Naive thymus-derived CD8-positive, alpha-beta T cell (primary cell): ENCODE measurements at places on chromosomes 12 and 14.

DNA sequence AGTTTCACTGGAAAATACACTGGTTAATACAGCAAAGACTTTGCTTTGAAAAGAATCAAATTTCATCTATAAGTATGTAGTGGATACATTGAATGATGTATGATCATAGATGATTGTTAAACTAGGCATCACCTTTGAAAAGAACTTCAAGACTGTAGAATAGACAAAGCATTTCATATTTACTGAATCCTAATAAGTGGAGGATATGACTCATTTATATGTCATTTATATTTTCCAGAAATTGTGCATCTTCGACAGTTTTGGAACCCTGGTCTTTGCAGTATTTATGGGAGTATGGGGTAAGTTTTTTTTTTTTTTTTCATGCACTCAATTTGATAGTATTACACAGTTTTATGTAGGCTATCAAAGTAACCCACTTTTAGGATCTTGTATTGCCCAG lies 161.9 kb downstream of the ANO6 start:
- H3K27ac ChIP-seq, result no peak overlapping the region
- DNase-seq, result no peak
- peaks cover 35% of the 10 kb centered on the region for H3K36me3 ChIP-seq
- H3K27me3 ChIP-seq, result no peaks in the 10 kb centered on the region
- H3K4me3 ChIP-seq, result no peak overlapping the region

DNA sequence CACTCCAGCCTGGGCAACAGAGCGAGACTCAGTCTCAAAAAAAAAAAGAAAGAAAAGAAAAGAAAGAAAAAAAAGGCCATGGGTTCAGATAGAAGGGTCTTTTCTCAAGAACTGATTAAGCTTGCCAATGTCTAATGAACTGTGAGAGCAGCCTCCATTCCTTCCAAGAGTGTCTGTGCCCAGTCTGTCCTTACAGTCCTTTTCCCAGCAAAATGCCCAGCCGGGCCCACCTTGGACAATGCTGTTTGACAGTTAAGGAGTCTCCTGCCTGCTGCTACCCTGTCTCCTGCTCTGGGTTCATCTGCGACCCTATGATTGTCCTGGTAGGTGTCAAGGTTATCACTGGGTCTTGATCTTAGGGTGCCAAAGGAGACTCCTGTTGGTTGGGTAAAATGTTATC lies 21.4 kb downstream of the SYNE3 start:
- H3K27me3 ChIP-seq, result no peaks in the 10 kb centered on the region
- no peak for DNase-seq
- peaks cover 23% of the 10 kb centered on the region for H3K4me1 ChIP-seq
- peak overlapping the region; percentile 39 for H3K4me3 ChIP-seq
- H3K36me3 ChIP-seq, result no peaks in the 10 kb centered on the region

GRCh38 chr14:77647853-77648252 lies 31.4 kb upstream of the SPTLC2 start:
- DNase-seq, result no peak
- H3K36me3 ChIP-seq, result no peaks in the 10 kb centered on the region
- H3K27me3 ChIP-seq, result no peaks in the 10 kb centered on the region
- no peaks in the 10 kb centered on the region for H3K4me1 ChIP-seq
- H3K4me3 ChIP-seq, result no peak overlapping the region

- H3K4me3 ChIP-seq, result no peak overlapping the region
- no peak for DNase-seq
- no peaks in the 10 kb centered on the region for H3K36me3 ChIP-seq
- H3K4me1 ChIP-seq, result peaks cover 24% of the 10 kb centered on the region
- peak overlapping the region; percentile 17 for H3K27ac ChIP-seq
- H3K27me3 ChIP-seq, result no peaks in the 10 kb centered on the region
Measured at GRCh38 chr14:68593806-68594536, 198.9 kb downstream of the ZFP36L1 start.

DNA sequence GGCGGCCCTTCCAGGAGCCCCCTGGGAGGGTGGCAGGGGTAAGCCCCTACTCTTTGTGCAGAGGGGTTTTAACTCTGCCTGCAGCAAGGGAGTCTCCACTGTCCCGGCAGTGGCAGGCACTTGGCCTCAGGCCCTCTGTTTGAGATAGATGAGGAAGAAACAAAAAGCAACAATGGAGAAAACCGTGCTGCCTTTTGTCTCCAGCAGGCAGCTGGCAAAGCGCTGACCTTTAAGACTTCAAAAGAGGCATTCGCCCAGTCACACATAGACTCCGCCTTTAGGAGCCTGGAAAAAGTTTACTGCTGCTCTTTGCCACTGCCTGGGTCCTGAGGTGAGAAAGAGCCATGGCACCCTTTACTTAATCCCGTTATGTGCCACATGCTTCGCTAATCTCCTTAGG lies 158.2 kb upstream of the NTF3 start:
- H3K27ac ChIP-seq, result no peak overlapping the region
- peaks cover 5% of the 10 kb centered on the region for H3K27me3 ChIP-seq
- no peak for DNase-seq
- no peaks in the 10 kb centered on the region for H3K36me3 ChIP-seq
- H3K4me3 ChIP-seq, result no peak overlapping the region

DNA sequence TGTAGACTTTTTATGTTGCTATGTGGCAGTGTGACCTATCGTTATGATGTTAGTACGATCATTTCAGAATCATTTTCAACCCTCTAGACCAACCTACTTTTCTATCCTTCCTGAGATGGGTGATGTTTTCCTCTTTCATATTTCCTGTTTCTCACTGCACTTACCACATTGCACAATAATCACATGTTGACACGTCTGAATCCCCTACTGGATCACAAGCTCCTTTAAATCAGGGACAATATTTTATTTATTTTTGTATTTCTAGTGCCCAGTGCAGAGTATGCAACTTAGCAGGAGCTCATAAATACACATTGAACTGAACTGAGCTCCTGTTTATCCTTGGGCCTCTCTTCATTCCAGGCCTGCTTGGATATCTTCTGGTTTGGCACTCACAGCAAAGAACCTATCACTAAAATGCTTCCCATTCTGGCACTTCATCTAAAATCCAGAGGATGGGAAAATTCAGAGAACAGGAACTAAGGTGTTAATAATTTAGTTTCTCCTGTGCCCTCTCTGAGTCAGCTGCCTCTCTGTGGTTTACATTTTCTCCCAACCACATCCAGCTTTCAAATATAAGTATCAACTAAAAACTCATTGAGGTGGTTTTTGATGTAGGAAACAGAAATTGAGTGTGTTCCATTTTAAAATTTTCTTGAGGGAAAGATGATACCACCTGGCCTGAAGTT lies 69.4 kb upstream of the DYRK2 start:
- peak overlapping the region; percentile 59 for H3K4me3 ChIP-seq
- H3K27me3 ChIP-seq, result no peaks in the 10 kb centered on the region
- no peaks in the 10 kb centered on the region for H3K36me3 ChIP-seq
- H3K4me1 ChIP-seq, result peaks cover 45% of the 10 kb centered on the region

DNA sequence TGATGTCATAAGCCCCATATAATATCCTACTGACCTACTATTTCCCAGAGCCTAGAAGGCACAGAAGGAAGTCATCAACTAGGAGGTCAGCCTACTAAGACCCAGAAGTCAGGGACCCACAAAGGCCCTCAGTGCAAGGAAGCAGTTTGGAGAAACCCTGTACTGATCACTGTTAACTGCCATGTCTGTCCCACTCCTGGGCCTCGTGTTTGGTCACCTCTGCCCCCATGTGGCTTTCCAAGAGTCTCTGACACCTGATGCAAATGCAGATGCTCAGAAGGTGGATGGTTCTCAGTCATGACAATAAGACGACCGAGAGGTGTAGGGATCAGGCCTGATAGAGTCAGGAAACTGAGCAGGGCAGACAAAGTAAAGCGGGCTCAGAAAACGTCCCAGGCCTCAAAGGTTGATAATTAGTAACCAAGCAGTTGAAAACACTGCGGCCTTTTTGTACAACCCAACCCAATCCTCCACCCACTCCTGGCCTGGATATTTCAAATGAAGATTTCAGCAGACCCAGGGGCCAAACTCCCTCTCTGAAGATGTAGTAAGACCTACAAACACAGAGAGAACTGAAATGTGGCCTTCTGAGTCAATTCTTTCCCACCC lies 23.4 kb downstream of the PRKAB1 start:
- no peaks in the 10 kb centered on the region for H3K4me1 ChIP-seq
- no peaks in the 10 kb centered on the region for H3K36me3 ChIP-seq
- H3K4me3 ChIP-seq, result no peak overlapping the region
- no peak for DNase-seq

DNA sequence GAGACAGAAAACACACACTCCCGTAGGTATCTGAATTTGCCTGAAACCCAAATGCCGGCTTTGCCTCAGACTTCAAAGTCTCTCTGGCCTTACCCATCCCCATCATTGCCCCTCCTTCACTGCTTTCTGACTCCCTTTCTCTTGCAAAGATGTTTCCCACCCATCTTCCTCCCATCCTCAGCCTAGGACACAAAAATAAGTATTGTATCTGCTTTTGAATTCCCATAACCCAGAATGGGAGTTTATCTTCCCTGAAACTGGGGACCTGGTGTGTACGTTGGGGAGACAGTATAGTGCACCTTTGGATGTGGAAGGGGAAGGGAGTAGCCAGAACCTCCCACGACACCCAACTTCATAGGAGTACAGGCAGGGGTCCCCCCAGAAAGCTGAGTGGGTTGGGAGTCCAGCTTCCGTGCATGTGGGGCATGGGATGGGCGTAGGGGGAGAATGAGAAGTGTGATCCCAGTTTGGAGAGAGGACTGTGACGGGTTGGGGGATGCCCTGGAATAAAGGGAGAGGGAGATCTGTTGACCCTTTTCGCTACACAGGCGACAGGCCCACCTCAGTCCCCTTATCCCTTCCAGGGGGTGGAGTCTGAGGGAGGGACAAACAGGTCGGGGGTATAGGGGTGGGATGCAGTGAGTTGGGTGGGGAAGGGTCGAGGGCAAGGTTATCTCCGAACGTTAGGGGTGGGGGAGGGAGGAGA lies 488 bp upstream of the KIF5A start:
- H3K36me3 ChIP-seq, result no peaks in the 10 kb centered on the region
- peak overlapping the region; percentile 79 for H3K4me3 ChIP-seq
- DNase-seq, result no peak
- peaks cover 46% of the 10 kb centered on the region for H3K4me1 ChIP-seq
- no peaks in the 10 kb centered on the region for H3K27me3 ChIP-seq
- no peak overlapping the region for H3K27ac ChIP-seq
